ENCODE measurements at places on chromosomes 2 and 18. TPM values are rescaled to one million over a fixed set of nuclear protein-coding genes. Genes with fewer than 3 reads are reported as not detected.

AQP12B gene
- total RNA-seq: not detected

SGO2 gene
- total RNA-seq: 11.1 TPM

PLGLB2 gene
- 0.11 TPM for total RNA-seq

COLEC11 gene
- 0.76 TPM for total RNA-seq

ABCG5 gene
- total RNA-seq: not detected

All from A549 treated with dexamethasone at 1 μM for 4 hours (cell line).